Esophagus muscularis mucosa (tissue), 4 donors: ENCODE measurements at places on chromosomes 12 and 14.
A peak's percentile ranks its signal among the peaks of the same experiment; 100 is the strongest.

DNA sequence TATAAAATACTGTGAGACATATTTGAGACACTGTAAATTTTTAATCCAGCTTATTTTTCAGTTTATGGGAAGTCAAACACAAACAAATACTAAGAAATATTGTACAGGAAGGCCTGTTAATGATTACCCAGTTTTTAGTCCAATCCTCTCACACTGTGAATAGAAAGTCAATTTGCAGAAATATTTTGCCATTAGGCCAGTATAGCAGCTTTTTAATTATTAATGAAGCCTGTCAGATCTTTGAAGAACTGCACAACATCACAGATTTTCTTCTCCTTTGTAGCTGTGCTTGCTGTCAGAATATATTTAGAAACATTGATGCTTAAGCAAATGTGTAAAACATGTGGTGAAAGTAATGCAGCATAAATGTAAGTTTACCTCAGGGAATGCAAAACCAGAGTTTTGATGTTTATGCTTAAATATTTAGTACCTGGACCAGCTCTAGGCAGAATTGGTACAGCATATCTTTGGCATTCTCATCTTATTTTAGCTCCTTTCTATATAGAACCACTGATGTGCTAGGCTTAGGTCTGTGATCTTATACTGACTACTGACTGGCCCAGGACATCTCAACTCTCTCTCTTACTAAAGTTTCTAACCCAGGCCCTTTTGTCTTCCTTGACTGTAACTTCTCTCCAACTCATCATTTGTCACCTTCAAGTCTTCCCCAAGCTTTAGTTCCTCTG lies 230.8 kb upstream of the NAV3 start:
- H3K4me3 ChIP-seq = no peak overlapping the region
- no peaks in the 10 kb centered on the region for H3K27me3 ChIP-seq
- H3K36me3 ChIP-seq = no peaks in the 10 kb centered on the region
- no peak overlapping the region for H3K27ac ChIP-seq
- no peak for DNase-seq
- H3K4me1 ChIP-seq = no peaks in the 10 kb centered on the region

- H3K4me1 ChIP-seq = peaks cover 36% of the 10 kb centered on the region
- no peaks in the 10 kb centered on the region for H3K27me3 ChIP-seq
- peak overlapping the region; percentile 78 for H3K27ac ChIP-seq
Measured at GRCh38 chr14:72812292-72812851, 81.5 kb downstream of the DPF3 start.

DNA sequence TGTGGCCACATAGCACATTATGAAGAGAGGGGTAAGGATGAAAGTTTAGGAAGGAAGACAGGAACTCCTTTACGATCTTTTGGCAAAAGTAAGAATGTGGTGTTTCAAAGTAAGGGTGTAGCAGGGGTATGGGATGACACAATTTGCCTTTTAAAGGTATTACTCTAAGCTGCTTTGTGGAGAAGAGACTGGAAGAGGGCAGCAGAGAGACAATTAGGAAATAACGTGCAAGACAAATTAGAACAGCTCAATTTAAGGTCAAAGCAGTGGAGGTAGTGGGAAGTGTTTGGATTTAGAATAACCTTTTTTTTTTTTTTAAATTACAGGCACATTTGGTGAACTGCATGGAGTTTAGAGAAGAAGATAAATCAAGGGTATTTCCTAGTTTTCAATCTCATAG lies 342.6 kb downstream of the NOVA1 start:
- H3K27ac ChIP-seq = no peak overlapping the region
- no peak overlapping the region for H3K4me3 ChIP-seq
- no peaks in the 10 kb centered on the region for H3K27me3 ChIP-seq
- no peak for DNase-seq
- H3K4me1 ChIP-seq = no peaks in the 10 kb centered on the region
- no peaks in the 10 kb centered on the region for H3K36me3 ChIP-seq

DNA sequence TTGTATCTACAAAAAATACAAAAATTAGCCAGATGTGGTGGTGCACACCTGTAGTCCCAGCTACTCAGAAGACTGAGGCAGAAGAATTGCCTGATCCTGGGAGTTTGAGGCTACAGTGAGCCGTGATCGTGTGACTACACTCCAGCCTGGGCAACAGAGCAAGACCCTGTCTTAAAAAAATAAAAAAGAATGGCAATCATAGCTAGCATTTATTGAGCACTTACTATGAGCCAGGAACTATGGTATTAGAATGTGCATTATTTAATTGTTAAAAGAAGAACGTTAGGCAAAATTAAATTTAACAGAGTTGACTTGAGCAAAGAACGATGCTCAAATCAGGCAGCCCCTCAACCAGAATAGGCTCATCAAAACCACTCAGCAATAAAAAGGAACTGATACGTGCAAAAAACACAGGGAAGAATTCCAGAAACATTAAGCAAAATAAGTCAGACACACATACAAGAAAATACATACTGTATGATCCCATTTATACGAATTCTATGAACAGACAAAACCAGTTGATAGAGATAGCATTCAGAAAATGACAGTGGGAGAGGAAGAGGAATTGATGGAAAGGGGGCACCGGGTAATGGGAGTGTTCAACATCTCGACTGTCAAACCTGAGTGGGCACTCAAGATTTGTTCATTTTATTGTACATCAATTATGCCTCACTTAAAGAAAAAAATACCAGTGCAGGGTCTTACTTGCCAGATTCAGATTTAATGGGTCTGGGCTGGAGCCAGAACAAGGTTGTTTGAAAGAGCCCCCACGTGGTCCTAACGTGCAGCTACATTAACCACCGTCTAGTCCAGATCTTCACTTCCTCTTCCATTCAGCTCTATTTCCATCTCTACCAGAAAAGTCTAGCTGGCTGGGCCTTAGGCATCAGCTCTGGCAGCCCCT lies 8.0 kb downstream of the SCNN1A start:
- H3K27me3 ChIP-seq = no peaks in the 10 kb centered on the region
- H3K36me3 ChIP-seq = no peaks in the 10 kb centered on the region
- H3K4me1 ChIP-seq = peaks cover 40% of the 10 kb centered on the region

DNA sequence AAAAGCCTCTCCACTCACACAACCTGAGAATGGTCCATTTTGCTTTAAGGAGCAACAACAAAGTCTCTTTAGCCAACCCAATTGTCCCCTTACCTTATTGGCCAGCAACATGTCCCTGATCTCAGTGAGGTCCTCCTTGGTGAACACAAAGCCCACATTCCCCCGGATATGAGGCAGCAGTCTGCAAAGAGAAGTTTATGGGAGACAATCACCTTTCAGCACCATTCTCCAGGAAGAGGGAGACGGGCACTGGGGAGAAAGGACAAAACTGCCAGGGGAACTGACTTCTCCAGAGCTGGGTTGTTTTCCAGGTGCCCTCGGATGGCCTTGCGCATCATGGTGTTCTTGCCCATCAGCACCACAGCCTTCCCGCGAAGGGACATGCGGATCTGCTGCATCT lies 1.9 kb downstream of the RPLP0 start:
- DNase-seq = no peak
- peak overlapping the region; percentile 89 for H3K27ac ChIP-seq
- peaks cover 32% of the 10 kb centered on the region for H3K36me3 ChIP-seq
- peaks cover 49% of the 10 kb centered on the region for H3K4me1 ChIP-seq
- H3K27me3 ChIP-seq = no peaks in the 10 kb centered on the region

DNA sequence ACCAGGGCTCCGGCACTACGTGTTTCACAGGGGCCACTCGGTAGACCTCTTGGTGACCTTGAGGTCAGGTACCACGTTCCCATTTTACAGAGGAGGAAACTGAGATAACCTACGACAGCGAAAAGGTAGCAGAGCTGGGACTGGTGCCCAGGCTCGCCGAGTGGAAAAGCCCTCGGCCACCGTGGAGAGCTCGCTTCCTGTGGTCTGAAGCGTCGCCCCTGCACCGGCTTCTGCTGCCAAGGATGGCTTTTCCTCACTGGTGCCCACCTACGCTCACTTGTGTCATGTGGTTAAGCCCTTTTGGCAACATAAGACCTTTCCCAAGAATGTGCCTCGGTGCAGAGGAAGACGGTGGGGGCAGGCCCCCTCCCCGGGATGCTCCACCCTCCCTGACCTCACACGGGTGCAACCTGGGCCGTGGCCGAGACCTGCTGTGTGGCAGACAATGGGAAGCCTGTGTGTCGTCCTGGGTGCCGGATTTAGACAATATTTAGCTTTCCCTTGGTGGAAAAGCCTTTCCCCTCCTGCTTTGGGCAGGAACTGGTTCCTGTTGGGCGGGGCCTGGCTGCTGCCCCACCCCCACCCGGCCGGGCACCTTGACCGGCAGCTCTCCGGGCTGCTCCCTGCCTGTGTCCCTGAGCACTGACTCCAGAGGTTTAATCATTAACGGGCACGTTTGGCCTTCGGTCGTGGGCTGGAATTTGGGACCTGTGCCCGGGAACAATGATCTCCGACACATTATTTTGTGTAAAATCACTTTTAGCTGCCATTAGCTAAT lies 32.4 kb upstream of the PPP1R13B start:
- peaks cover 37% of the 10 kb centered on the region for H3K4me1 ChIP-seq
- no peak for DNase-seq
- peak overlapping the region; percentile 66 for H3K27ac ChIP-seq
- H3K4me3 ChIP-seq = peak overlapping the region; percentile 46
- no peaks in the 10 kb centered on the region for H3K36me3 ChIP-seq

- H3K27me3 ChIP-seq = no peaks in the 10 kb centered on the region
- H3K36me3 ChIP-seq = peaks cover 4% of the 10 kb centered on the region
- H3K4me1 ChIP-seq = peaks cover 16% of the 10 kb centered on the region
- no peak overlapping the region for H3K4me3 ChIP-seq
- no peak for DNase-seq
- H3K27ac ChIP-seq = no peak overlapping the region
Measured at GRCh38 chr12:56004211-56004610, 7.1 kb downstream of the SUOX start.

DNA sequence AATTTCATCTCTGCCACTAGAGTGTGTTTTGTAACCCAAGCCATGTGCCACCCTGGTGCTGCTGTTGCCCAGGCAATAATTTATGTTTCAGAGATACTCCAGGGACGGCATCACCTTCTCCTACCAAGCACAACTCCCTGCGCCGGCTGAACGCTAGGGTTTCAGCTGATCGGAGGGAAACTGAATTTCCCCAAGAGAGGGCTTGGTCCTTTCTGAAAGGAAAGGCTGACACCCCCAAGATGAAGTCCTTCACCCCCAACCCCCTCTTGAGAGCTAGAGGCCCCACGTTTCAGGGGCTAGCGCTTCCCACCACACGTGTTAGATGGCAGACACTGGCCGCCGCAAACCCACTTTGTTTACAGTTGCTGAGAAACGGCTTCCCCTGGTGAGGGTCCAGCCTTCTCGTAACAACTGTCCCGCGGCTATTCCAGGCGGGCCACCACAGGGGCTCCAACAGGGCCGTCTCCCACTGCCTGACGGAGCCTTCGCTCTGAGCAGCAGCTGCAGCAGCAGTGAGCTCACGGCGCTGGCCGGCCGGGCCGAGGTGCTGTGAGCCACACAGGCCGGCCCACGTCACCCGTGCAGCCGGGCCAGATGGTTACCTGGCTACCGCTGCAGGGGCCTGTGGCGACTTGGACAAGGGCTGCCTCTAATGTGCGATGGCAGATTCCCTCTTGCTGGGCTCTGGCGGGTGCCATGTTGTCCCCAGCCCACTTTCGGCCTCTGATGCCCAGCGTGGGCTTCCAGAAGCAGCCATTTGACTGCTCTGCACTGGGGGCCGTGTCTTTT lies 66.4 kb downstream of the TESC start:
- DNase-seq = no peak
- H3K27me3 ChIP-seq = no peaks in the 10 kb centered on the region
- H3K4me3 ChIP-seq = peak overlapping the region; percentile 20
- H3K36me3 ChIP-seq = peaks cover 28% of the 10 kb centered on the region
- peaks cover 27% of the 10 kb centered on the region for H3K4me1 ChIP-seq

DNA sequence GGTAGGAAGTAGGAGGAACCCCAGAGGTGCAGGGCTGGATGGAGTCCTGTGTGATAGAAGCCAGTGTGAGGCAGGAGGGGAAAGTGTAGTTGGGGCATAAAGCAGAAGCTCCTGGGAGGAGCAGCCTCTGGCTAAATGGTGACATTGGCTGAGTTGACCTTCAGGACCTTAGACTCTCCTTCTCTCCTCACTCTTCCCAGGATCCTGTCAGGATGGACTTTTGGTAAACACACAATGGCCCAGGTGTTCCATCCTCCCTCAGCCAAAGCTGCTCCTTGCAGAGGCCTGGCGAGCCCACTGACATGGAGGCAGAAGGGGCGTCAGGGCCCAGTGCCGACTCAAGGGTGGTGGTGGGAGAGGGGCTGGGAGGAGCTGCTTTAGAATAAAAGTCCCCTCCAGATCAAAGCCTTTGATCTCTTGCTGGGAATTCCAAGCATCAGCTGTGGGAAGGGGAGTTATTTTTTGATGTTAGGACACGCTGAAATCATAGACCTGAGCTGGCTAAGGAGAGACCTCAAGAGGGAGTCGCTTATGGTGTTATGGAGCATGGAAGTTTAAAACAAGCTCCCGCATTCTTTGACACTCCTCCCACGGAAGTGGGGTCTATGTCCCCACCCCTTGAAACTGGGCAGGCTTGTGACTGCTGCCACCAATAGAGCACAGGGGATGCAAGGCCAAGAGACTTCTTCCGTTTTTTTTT lies 44.1 kb downstream of the SMIM41 start:
- H3K27ac ChIP-seq = no peak overlapping the region
- no peaks in the 10 kb centered on the region for H3K27me3 ChIP-seq
- DNase-seq = no peak
- no peak overlapping the region for H3K4me3 ChIP-seq
- peaks cover 24% of the 10 kb centered on the region for H3K4me1 ChIP-seq
- H3K36me3 ChIP-seq = no peaks in the 10 kb centered on the region

DNA sequence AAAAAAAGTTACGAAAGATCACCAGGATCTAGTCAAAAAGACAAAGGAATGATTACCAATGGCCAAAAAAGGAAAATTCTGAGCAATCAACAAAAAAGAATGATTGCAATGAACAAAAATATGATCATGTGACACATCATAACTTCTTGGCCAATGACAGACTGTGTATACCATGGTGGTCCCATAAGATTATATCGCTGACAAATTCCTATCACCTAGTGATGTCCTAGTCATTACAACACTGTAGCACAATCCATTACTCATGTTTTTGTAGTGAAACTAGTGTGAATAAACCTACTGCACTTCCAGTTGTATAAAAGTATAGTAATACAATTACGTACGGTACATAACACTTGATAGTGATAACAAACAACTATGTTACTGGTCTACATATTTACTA lies 12.3 kb downstream of the SEL1L start:
- H3K36me3 ChIP-seq = peaks cover 26% of the 10 kb centered on the region
- no peak overlapping the region for H3K27ac ChIP-seq
- H3K4me1 ChIP-seq = peaks cover 40% of the 10 kb centered on the region
- no peak for DNase-seq
- H3K4me3 ChIP-seq = no peak overlapping the region

DNA sequence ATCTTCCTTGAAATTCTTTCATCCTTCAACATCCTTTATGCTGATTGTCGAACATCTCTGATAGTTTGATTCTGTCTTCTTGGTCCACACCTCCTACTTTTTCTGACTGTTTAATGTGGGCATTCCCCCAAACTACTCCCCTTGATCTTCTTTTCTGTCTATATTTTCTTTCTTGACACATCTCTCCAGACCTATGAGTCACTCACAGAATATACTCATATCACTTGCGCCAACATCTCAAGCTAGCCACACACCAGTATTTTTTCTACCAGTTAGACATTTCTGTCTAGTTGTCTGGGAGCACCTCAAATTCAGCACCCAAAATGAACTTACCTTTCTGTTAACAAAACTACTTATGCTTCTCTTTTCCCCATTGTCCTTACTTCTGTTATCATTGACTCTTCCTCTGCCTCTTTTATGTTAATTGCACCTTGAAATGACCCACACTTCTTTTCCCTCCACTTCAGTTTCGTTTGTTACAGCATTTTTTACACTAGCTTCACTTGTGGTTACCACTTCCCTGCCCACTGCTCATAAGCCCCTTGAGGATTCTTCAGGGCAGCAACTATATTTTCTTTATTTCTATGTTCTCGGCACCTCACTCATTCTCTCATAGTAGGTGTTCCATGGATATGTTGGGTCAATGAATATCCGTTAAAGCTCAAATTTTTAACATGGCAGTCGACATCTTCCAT lies 33.5 kb downstream of the TSHR start:
- no peaks in the 10 kb centered on the region for H3K4me1 ChIP-seq
- H3K27me3 ChIP-seq = no peaks in the 10 kb centered on the region
- H3K27ac ChIP-seq = no peak overlapping the region
- DNase-seq = no peak
